ENCODE measurements at places on chromosomes 16 and 17.

DNA sequence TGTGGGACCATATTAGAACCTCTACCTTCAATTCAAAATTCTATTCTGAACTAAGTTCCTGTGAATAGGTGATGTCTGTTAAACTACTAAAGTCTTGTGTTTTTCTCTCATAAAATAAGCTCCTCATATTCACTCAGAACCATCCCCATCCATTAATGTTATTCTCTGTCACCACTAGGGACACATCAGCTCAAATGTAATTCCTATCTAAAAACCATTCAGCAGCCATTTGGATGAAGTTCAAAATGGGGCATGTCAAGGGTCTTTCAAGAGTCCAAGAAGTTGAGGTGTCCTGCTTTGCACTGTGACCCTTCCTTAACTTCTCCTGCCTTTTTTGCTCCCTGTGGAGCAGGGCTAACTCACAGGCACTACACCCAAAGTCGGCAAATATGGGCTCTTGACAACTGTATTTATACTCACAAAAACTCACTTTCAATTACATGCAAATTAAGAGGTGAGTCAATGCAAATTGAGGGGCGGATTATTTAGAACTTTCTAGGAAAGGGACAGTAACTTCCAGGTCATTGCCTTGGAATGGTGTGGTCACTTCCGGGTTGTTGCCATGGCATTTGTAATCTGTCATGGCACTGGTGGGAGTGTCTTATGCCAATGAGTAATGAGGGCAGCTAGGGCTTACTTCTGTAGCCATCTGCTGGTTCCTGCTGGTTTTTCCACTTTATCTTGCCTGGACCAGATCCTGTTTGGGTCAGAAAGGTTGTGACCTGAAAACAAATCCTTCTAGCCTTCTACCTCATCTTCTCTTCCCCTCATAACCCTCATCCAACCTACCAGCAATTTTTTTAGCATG lies 128.2 kb upstream of the COX10 start:
- DNase-seq, result no peak

DNA sequence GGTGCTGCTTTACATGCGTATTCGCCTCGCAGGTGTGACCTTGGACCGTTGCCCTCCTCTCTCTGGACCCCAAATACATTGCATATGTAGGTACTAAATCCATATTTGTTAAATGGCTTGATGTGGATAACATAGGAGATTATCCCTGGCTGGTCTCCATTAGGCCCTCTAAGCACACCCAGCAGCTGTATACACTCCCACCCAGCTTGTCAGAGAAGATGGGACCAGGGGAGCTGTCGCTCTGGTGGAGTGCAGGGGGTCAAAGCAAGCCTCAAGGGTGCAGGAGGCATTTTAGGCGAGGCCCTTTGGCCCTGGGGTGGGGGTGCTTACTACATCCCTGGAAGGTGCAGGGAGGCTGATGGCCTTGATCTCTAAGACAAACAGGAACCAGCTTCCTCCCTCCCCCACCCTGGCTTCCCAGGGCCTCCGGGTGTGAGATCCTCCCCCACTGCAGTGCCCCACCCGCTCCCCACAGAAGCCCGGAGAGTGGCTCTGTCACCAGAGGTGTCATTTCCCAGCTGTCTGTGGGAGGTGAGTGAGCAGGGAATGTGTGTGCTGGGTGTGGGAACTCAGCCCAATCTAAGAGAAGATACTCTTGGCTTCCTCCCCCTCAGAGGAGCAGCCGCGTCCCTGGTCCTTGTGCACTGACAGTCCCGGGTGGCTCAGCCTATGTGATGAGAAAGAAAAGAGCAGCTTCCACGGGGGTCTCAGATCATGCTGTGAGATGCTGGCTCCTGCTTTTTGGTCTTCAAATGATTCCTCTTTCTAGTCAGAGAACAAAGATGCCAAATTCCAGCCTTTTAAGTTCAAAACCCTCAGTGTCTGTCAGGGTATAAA lies 1.4 kb upstream of the VAMP2 start:
- no peak for DNase-seq

DNA sequence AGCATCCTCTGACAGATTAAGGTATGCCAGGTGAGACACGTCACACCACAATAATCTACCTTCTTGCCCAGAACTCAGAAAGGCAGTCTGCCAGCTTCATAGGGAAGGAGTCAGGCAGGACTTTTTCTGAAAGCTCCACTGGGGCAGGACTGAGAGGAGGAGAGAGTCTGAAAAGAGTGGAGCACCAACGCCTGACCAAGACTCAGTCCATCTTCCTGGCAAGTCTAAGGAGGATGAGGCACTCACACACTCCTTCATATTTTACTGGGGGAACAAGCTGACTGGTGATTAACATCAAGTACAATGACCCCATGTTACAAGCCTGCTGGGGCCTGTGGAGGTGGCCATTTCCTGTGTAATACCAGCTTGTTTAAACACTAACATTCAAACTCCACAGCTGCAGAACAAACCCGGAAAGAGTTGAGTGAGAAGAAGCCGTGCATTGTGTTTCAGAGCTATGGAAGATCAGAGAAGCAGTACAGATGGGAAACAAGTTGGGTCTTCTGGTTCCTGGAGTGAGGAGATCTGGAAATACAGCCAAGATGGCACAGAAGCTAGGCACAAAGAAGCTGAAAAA lies 122.4 kb downstream of the HIC1 start:
- no peak for DNase-seq

- no peak for DNase-seq
Observed at GRCh38 chr17:81509972-81510784, 2.4 kb downstream of the ACTG1 start.

- no peak for DNase-seq
Observed at GRCh38 chr16:30569746-30570635, 1.5 kb downstream of the ZNF688 start.

- no peak for DNase-seq
Observed at GRCh38 chr17:66313995-66314659, 11.7 kb downstream of the PRKCA start.

DNA sequence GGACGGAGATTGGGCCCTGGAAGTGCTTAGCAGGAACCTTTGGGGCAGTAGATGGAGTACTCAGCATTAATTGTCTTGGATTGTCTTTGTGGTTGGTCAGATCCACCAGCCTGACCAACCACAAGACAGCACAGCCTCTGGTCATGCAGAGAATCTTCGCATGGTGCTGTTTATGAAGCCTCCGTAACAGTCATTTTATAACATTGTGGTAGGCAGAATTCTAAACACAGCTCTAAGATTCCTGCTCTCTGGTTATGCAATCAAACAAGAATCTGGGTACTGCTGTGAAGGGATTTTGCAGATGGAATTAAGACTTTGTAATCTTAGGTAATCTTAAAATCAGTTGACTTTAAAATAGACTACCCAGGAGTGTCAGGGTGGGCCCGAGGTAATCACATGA lies 312.2 kb upstream of the GOT2 start:
- DNase-seq, result no peak

DNA sequence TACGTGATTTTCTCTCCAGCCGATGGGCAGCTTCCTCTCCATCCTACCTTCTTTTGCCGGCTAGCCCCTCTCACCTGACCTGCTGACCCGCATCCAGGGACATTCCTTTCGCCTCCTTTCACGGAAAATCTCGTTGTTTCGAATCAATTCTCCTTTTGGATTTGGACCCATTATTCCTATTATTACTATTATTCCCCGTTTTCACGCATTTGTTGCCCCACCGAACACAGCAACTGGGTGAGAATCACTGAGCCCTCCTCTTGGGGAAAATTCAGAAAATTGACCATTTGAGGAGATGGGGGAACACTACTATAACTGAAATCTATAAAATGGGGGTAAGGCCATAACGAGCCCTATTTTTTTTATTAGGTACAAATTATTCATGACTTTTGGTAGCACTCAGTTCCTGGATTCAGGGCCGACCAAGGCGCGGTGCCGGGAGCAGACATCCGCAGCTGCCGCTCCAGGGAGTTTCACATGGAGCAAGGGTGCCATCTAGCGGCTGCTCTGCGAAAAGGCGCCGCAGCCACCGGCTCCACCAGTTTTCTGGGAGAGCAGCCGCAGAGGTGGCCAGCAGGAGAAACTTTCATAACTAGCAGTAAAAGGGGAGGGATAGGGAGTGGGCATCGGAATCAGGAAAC lies 3.3 kb upstream of the HOXB8 start:
- peak; percentile 91 for DNase-seq

DNA sequence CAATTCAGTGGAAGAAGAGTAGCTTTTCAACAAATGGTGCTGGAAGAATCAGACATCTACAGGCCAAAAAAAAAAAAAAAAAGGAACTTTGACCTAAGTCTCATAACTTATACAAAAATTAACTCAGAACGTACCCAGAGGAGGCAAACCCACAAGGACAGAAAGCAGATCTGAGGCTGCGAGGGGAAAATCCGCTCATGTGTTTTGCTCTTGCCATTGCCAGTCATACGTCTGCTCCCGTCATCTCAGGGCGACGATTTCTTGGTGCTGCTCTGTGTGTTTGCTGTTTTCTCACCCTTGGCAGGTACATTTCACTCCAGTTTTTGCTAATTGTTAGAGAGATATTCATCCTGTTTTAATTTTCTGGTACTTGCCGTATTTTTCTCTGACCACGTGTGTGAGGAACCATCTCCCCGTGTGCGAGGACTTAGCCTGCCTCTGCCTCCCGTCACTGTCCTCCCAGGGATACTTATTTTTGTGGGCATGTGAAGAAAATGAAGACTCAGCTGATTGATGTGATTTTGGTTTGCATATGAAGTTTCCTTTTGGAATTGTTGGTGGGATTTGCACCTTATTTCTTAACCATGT lies 33.4 kb upstream of the ACSF3 start:
- DNase-seq, result no peak

GRCh38 chr16:46907061-46907774 lies 23.1 kb downstream of the GPT2 start:
- no peak for DNase-seq

DNA sequence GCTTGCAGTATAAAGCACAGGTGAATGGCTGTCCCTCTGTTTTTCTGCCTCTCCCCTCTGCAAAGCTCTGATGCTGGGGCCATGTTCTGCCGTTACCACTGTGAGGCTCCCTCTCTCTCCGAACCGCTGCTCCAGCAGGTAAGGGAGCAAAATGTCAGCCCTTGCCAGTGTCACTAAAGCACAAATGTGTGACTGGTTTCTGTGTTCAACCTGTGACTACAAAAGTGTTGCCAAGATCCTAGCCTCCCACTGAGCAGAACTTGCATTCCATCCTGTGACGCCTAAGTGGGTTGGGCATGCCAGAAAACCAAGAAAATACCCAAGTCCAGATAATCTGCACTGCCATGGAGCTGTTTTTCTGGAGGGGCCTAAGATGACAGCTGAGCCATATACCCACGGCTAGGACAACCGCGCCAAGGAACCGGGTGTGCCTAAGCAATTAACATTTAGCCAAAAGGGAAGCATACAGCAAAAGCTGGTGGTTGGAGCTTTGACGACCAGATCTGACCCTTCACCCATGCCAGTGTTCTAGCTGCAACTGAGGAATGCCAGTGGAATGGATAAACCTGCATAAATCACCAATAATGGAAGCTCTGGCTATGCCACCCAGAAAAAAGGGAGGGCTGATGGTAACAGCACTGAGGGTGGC lies 35.0 kb downstream of the PSME3IP1 start:
- no peak for DNase-seq

GRCh38 chr17:77444984-77445759 lies 304.4 kb downstream of the SEC14L1 start:
- no peak for DNase-seq

GRCh38 chr16:58614860-58615259 lies 14.8 kb downstream of the CNOT1 start:
- DNase-seq, result no peak

- no peak for DNase-seq
Observed at GRCh38 chr17:45296003-45296832, 20.6 kb downstream of the MAP3K14 start.
